ENCODE measurements at places on chromosomes 11 and 22. TPM values are rescaled to one million over a fixed set of nuclear protein-coding genes. Genes with fewer than 3 reads are reported as not detected.

The ART1 gene
- total RNA-seq, result not detected

The SCGB1A1 gene
- total RNA-seq, result not detected

The ANO1 gene
- 0.23 TPM for total RNA-seq

The CTTN gene
- total RNA-seq, result 101 TPM

The DNAJB7 gene
- total RNA-seq, result not detected

Data from diencephalon (tissue), 1 donor.